ENCODE measurements at places on chromosomes 3 and 15.

- DNase-seq: no peak
These were observed 69.7 kb downstream of the CACNA2D3 start for GRCh38 chr3:54192026-54192425.

GRCh38 chr3:98612996-98613517, 19.6 kb upstream of the CPOX start:
- DNase-seq: no peak

- DNase-seq: no peak
These were observed 14.8 kb upstream of the TMOD3 start for GRCh38 chr15:51814606-51815005.

- DNase-seq: no peak
These were observed 174.2 kb downstream of the FOXP1 start for GRCh38 chr3:71409352-71409751.

- DNase-seq: no peak
These were observed 5.2 kb upstream of the GOLIM4 start for GRCh38 chr3:168100777-168101492.

DNA sequence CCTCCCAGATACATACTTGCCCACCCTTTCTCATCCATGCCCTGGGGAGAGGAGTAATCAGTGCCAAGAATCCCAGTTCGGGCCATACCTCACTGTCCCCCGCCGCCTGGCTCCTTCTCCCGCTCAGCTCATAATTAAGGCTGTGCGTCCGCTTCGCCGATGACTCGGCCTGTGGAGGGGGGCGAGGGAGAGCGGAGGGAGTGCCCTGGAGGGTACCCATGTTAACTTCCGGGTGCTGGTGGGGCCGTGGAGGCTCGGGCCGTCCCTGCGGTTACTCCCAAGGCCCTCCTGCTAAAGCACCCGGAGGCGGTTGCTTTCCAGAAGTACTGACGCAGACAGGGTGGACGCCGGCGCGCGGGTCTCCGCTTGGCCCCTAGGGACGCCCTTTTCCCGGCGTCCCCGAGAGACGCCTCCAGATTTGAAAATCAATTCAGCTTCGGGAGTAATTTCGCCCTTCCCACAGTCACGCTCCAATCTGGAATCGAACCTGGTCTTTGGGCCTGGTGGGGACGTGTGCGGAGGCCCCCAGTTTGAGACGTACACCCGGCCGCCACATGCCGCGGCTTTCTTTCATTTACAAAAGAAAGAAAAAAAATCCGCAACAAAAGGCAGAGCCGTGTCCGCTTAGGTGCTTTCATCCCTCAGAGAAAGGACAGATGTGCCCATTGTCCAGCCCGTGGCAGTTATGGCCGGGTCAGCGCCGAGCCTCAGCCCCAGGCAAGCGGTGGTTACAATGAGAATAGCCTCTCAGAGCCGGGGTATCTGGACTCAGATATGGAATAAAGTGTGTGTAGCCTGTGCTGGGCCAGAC, 1.0 kb upstream of the ONECUT1 start:
- DNase-seq: no peak

GRCh38 chr3:53938645-53939044, 47.0 kb upstream of the SELENOK start:
- DNase-seq: peak; percentile 12

Measured in activated naive CD8-positive, alpha-beta T cell treated with anti-CD3 and anti-CD28 coated beads for 36 hours (primary cell).